ENCODE measurements at places on chromosomes 1 and 21.

DNA sequence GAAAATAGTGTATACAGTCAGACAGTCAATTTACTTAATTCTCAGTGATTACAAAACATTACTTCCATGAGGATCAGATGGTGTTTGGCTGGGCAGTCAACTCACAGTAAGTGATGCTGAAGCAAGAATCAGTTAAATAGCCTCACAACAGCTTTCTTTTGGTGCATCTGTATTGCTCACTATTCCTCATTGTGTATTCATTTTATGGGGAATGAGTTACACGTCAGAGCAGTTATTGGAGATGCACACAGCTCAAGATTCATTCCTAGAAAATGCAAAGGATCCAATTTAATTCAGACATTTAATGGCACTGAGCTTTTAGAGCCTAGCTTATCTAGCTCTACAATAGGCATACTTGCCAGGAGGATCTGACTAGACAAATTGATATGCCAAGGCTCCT is 150.6 kb downstream of the HS2ST1 start:
- DNase-seq = no peak

DNA sequence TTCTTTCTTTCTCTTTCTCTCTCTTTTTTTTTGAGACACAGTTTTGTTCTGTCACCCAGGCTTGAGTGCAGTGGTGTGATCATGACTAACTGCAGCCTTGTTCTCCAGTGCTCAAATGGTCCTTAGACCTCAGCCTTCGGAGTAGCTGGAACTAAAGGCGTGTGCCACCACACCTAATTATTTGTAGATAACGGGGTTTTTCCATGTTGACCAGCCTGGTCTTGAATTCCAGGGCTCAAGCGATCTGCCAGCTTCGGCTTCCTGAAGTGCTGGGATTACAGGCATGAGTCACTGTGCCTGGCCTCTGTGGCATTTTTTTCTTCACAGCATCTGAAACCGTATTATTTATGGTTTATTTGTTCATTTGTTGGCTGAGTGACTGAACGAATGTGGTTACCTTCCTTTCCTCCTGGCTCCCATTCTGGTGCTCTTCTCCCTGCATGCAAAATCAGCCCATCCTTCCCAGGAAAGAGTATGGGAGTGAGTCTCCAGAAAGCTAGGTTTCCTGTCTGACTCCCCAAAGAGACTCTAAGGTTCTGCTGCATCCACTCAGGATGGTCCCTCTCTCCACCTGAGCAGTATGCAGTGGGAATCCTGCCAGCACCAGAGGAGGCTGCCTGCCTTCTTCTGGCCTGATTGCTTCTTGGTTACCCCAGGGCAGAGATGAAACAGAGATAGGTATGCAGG is 155.0 kb upstream of the BEND5 start:
- DNase-seq = no peak

GRCh38 chr1:182622901-182623528 is 18.8 kb upstream of the RGS16 start:
- no peak for DNase-seq

DNA sequence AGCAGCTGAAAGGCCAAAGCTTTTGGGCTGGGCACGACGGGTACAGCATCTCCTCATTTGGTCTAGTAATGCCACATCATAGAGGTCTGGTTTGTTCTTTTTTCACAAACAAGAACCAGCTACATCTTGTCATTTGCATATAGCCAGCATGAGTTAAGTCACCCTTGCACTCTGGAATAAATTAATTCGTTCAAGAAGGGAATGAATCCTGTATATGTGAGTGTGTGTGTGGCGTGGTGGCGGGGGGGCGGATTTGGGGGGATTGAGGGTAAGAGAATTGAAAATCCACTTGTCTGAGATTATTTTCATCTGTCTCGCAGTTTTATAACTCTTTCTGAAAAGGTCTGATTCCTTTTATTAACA is 380.0 kb upstream of the CAMK1G start:
- no peak for DNase-seq

DNA sequence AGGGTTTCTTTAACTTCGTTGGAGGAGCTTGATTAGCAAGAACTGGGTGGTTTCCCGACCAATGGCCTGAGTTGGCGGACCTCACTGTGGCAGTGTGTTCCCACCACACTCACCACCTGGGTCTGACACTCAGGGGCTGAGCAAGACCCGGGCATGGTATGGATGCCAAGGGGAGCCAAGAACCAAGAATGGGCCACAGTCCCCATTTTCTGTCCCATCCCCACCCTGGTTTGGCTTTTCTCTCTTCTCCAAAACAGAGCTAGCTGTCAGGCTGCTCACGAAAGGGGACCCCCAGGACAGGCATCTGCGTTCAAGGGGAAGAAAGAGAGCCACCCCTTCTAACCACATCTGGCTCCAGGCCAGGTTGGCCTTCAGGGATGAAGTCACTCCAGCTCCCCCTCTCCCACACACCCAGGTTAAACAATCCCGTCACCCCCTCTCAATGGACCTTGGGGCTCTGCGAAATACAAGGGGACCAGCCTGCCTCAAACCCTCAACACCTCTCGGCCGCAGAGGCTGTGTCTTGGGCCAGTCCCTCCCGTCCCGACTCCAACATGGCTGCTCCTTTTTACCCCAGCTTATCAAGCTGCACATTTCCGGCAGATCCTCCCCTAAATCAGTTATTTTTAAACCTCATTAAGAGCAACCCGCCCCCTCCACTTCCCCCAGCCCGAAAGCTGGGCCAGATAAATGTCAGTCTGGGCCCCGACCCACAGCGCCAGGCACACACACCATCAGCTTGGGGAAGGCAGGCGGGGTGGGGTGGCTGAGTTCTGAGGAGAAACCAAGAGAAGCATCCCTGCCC is 3.4 kb downstream of the TAGLN2 start:
- no peak for DNase-seq

Measured in psoas muscle (tissue), 8 donors.